ENCODE measurements at places on chromosomes 3 and 15.

DNA sequence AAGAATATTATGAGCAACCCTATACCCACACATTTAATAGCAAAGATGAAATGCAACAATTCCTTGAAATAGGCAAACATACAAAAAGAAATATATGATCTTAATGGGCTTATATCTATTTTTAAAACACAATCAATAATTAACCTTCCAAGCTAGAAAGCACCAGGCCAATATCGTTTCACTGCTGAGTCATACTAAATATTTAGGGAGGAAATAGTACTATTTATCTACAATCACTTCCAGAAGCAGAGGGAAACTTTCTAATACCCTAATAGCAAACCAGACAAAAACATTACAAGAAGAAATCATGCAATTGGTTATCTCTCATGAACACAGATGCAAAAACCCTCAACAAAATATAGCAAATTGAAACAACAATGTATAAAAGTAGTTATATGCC lies 207.8 kb downstream of the MTHFS start:
- DNase-seq, result no peak

- peak; percentile 2 for DNase-seq
Observed at GRCh38 chr3:65169961-65170360, 482.2 kb upstream of the ADAMTS9 start.

DNA sequence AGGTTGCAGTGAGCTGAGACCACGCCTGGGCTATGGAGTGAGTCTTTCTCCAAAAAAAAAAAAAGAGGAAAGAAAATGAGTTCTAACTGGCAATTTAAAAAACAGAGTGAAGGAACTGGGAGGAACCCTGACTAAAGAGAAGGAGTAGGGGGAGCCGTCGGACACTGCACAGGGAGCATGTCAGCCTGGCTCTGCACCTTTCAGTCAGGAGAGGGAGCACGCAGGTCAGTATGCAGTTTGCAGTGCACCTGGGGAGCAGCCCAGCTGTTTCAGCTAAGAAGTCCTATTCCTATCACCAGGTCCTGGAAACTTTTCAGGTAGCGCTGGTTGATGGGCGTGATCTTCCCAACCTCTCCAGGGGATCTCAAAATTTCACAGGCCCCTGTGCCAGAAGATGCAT lies 14.9 kb upstream of the ZXDC start:
- DNase-seq, result no peak

DNA sequence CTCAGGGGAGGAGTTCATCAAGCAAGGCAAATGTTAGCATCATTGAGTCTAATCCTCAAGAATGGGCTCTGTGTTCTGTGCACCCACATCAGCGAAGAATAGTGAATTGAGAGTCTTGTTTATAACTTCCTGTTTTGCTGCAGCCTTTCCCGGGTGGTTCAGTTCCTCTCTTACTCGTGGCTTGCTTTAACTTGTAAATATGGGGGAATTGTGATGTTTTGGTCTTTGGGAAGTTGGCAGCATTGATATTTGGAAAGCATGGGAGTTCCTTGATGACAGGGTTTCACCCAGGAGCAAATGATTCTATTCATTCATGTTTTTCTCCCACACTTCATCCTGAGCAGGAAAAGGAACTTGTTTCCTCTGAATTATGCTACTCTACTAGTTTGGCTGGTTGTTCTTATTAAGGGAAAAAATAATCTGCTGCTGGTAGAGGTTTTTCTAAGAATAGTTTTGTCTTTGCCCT lies 40.4 kb downstream of the GPD1L start:
- no peak for DNase-seq

- peak; percentile 38 for DNase-seq
Observed at GRCh38 chr3:128804017-128804810, 75.2 kb upstream of the ACAD9 start.

GRCh38 chr3:173747427-173747826 lies 349.9 kb downstream of the NLGN1 start:
- no peak for DNase-seq

DNA sequence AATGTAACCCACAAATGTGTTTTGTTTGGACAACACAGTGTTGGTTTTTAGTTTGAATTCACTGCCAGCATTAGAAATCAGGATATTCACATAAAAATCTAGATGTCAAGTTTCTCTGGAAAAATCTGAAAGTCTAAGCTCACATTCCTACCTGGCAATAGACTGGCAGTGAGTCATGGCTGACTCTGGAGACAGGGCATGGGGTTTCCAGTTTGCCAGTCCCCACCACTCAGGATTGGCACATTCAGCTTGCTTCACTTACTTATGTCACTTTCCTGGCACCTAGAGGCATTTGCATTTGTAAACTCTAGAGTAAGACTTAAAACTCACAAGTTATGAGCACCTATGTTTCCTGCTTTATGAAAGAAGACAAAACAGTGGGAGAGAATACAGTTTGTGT lies 19.1 kb upstream of the SEC61A1 start:
- DNase-seq, result no peak

GRCh38 chr15:56964182-56964581 lies 45.7 kb downstream of the TCF12 start:
- DNase-seq, result peak; percentile 28

- no peak for DNase-seq
Observed at GRCh38 chr15:67652586-67652985, 110.1 kb downstream of the MAP2K5 start.

DNA sequence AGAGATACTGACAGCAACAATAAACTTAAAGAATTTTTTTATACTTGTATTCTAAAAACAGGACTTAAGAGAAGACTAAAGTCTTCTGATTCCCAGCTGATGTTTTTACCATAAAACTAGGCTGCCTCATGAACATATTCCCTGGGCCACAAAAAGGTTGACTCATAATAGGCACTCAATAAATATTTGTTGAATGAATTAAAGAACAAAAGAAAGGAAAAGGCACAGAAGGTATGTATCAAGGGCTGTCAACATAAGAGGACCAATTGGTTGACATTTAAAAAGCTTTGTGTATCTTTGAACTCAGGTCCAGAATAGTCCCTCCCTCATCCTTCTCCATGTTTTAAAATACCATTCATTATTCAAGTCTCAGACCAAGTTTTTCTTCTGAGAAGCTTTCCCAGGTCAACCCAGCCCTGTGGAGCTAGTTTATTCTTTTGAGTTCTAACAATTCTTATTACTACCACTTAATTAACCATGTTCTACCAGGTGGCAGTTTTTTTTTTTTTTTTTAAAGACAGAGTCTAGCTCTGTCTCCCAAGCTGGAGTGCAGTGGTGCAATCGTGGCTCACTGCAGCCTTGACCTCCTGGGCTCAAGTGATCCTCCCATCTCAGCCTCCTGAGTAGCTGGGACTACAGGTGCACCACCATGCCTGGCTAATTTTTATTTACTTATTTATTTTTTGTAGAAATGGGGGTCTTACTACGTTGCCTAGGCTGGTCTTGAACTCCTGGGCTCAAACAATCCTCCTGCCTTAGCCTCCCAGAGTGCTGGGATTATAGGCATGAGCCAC lies 17.5 kb upstream of the ARHGEF3 start:
- no peak for DNase-seq

DNA sequence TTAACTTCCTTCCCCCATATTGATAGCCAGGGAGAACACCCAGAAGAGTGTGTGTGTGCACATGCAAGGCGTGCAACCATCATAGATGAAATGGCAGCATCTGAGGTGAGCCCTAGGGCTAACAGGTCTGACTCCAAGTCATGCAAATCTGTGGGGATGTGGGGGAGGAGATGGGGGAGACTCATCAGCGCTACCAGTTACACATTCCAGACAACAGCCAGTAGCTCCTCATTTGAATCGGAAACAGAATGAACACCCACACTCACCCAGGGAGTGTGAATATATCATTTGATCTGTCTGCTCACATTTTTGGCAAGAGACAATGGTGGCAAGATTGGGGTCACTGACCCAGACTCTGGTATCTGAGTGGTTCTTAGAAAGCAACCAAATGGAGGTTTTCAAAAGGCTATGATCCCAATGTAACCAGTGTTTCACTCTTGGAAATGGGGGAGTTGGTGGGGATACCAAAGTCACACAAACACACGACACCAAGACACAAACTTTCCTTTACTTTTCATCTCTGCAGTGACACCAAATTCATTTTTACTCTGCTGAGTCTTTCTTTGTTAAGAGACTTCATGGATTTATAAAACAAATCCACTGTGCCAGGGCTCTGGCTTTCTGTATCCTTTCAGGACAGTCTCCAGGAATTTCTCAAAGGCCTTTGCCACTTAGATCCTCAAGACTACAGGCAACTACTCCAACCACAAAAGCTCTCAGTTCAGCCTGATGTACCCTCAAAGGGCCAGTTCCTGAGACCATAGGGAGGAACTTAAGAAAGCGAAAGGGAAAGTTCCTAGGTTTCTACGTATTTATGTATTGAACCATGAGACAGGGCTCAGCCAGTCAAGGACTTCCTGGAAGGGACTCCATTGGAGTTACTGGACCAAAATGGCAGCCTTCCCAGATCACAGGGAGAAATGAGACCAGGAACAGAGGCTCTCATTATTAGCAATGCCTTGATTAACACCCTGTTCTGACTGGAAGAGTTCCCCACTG lies 2.2 kb downstream of the CDCP1 start:
- DNase-seq, result no peak

- DNase-seq, result no peak
Observed at GRCh38 chr3:165378761-165379160, 182.6 kb upstream of the SLITRK3 start.

DNA sequence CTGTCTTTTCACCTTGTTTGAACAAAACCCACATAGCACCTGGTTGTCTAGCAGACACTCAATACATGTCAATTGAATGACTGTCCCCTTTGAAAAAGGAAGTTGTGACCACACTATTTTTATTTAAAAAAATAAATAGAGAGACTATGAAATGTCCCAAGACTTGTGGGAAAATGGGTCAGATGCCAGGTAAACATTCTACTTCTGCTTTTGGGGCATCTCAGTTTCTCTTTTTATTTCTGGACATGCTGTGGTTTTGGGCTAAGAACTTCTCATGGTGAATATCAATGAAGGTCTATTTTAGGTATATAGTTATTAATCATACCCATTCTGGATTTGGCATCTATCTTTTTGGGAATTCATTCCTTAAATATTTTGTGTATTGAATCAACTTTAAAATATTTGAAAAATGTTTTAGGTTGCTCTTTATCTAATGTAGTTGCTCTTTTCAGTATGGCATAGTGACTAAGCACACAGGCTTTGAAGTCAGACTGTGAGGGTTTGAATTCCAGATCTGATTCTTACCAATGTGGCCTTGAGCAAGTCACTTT lies 4.4 kb downstream of the TMEM45A start:
- DNase-seq, result no peak

DNA sequence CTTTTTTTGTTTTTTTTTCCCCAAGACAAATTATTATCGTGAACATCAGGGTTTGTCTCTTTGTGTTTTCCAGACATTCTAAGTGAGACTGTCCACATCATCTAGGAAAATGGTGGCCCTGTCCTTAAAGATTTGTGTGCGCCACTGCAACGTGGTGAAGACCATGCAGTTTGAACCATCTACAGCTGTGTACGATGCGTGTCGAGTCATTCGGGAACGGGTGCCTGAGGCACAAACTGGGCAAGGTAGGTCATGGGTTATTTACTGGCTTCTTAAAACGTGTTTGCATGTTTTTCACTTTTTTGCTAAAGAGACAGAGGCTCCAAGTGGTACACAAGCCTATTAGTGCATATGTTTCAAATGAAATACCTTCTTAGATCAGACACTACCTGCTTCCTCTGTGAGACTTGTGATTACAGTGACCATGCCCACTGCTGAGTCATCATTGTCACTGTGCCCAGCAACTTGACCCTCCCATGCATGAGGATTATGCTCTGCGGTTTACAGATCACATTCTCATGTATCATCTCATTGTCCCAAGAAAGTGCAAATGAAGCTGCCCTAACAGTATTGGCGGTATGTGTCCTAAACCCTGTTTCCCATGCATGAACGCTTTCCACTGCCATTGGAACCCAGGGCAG lies 395.2 kb upstream of the TPM1 start:
- peak; percentile 84 for DNase-seq

DNA sequence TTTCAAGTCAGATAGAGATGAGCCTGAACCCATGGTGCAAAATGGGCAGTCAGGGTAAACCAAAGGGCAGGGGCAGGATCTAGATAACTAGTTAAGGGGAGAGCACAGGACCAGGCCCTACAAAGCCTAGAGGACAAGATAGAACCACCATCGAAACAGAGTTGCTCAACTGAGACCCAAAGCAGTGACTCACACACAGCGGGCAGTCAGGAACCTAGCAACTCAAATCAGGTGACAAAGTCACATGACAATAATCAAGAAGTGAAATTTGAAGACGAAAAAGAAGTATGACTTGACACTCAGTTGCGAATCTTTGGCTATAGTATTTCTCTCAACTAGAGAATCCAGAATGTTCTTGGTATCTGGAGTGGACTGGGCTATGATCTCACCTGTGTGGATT lies 136.0 kb upstream of the PTPRG start:
- no peak for DNase-seq

DNA sequence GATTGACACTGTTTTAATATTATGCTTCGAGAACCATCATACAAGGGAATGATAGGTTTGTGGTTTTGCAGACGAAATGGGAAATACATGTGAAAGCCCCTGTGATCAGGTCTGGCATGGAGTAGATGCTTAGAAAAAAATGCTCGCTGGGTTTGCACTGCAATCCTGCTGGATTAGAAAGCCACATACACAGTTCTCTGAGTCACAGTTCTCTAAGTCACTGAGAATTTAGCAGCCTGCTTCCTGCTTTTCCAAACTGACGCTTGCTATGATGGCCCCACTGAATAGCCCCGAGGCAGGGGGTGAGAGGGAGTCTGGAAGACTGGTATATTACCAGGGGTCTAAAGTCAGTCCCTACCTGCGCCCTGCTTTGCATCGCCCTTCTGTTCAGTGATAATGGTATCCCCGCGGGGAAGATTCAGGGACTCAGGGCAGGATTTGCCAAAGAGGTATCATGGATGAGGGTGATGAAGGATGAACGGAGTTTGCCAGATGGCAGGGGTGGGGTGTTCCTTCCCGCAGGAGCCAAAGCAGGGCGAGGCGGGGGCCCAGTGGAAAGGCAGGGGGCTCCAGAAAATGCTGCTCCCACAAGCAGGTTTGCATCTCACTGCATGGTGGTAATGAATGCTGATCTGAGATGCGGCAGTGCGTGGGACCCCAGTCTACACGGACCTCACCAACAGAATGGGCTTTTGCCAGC lies 82.3 kb downstream of the IQSEC1 start:
- DNase-seq, result peak; percentile 43

Measured in SJCRH30 (cell line).